Left ventricle myocardium superior (tissue), 1 donor: ENCODE measurements at places on chromosomes 4 and X. TPM values are rescaled to one million over a fixed set of nuclear protein-coding genes. Genes with fewer than 3 reads are reported as not detected.

Gene TXK
- total RNA-seq: 0.20 TPM

- no peak for DNase-seq
Observed at GRCh38 chr4:184816962-184817361, 8.8 kb downstream of the ACSL1 start.

GRCh38 chr4:76659103-76659490, 224.1 kb downstream of the SHROOM3 start:
- no peak for DNase-seq

DNA sequence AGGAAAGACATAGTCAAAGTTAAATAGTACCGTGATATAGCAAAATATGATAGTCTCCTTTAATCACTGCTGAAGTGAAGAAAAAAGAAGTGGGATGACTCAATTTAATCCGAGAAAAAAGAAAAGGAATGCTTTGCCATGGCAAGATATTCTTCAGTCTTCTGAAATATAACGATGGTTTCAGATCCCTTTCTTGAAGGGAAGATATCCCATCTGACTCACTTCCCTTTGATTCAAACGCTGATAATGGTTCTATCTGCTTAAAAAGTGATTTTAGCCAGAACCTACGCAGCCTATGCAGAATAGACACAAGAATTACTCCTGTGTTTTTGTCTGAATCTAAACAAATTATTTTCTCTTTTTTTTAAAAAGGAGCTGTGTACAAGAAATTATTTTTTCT, 68.1 kb upstream of the FTHL17 start:
- no peak for DNase-seq

DNA sequence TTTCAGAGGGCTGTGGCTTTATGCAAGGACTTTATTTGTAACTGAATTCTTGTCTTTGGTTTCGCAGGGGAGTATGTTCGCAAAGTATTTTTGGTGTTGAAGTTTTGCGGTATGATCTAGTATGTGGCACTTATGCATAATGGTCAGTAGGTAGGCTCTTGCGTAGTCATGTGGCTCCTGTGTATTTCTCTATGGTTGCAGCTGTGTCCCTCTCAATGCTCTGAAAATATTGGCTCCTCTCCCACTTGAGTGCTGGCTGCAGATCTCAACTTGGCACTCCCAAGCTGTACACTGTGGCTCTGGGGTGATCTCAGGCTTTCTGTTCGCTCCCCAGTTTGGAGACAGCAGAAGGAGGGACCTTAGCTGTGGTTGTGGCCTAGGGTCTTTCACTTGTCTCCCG, 24.8 kb downstream of the ARMCX5 start:
- DNase-seq: no peak

Gene OPN1MW2
- not detected for total RNA-seq

DNA sequence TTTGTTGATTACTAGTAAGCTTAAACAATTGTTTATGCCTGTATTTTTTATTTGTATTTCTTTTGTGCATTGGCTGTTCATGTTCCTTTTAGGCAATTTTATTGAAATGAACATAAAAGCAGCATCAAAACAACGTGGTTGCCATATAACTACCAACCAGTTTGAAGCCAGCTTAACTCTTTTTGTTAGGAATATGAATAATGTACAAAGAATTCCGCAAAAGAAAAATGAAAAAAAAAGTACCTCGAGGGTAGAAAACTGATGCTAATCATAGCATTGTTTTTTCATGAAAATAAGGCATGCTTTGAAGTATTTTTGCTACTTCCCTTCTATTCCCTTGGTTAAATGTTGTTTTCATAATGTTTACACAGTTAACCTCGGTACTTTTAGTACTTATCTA, 1024.0 kb upstream of the SLIT2 start:
- DNase-seq: no peak
